AML-193 (cell line): ENCODE measurements at places on chromosomes 7 and 10.

GRCh38 chr7:50791938-50792341 is 9.2 kb upstream of the GRB10 start:
- no peak for DNase-seq

- DNase-seq, result no peak
Measured at GRCh38 chr10:13500201-13500600, 28.6 kb downstream of the BEND7 start.

DNA sequence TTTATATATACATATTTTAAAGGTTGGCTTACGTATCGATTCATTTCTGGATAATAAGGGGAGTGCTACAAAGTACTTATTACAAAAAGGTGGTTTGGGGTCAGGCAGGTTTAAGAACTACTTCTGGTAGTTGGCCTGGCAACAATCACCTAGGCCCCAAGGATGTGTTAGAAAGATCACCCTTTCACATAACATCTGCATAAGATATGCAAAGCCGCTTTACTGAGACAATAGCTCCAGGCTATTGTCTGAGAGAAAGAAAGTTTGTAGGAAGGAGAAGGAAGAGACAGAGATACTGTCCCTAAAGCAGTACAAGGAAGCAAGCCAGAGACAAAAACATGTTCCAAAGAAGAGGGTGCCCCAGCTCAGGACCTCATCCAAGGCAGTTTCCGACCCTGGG is 6.2 kb downstream of the PAXIP1 start:
- DNase-seq, result no peak

DNA sequence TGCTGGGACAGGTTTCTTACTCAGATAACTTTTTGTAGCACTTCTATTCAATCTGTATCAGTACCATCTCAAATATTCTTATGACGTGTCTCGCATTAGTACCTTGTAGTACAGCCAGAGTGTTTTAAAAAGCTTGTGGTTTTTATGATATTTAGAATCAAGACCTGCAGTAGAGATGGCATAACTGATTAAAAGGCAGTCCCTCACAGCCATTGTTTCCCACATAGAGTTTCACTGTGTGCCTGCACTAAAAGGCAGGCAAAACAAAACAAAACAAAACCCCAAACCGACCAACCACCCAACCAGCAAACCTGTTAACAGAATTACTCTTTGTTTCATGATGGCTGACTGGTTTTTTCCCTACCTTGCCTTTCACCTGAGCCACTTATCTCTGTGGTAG is 221.3 kb upstream of the DGKB start:
- no peak for DNase-seq

GRCh38 chr10:58311026-58311425 is 23.8 kb upstream of the UBE2D1 start:
- no peak for DNase-seq

DNA sequence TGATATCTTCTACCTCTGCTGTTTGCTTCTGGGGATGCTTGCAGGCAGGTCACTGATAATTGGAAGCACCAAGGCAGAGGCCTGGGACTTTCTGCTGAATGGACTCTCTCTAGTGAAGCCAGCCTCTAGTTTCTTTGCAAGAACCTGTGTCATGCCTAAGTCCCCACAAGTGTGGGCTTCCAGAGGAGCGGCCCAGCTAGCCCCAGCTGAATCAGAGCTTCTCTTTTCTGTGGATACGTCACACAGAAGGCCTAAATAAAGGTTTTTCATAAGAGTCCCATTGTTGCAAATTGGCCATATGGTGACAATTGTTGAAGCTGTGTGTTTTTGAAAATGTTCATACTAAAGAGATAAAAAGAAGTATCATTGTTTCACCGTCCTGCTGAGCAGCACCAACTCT is 6.8 kb upstream of the OPALIN start:
- no peak for DNase-seq

GRCh38 chr10:77099136-77099535 is 538.5 kb downstream of the KCNMA1 start:
- no peak for DNase-seq

DNA sequence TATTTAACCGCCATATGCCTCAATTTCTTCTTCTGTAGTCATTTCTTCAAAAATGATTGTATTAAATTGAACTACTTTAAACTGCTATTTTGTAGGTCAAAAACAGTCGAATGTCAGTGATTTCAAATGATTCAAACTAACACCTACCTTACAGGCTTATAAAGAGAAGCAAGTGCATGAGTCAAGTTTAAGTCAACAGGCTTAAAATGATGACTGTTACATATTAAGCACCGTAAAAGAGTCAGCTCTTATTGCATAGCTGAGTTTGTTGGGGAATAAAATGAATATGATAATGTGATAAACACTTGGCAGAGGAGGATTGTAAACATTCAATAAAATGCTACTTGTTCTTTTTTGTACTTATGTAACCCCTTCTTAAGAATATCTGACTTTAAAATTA is 90.1 kb upstream of the ANKRD1 start:
- no peak for DNase-seq

- DNase-seq, result no peak
Measured at GRCh38 chr7:110762546-110763225, 328.2 kb upstream of the LRRN3 start.

DNA sequence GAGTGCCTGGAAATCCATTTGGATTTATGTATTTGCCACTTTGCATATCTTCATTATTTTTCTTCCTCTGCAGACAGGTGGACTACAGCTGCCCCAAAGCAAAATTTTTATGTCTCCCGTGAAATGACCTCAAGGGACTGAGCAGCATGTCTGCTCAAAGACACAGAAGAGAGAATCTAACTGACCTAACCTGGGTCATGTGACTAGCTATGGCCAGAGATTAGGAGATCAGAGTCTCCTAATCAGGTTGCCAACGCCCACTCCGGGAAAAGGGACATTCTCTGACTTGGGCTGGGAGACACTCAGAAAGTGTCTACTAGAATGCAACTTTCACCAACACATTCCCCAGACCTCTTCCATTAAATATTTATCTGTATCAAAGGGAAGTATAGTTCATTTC is 2.5 kb upstream of the BAMBI start:
- DNase-seq, result no peak

GRCh38 chr7:43105521-43106120 is 6.8 kb upstream of the HECW1 start:
- no peak for DNase-seq

DNA sequence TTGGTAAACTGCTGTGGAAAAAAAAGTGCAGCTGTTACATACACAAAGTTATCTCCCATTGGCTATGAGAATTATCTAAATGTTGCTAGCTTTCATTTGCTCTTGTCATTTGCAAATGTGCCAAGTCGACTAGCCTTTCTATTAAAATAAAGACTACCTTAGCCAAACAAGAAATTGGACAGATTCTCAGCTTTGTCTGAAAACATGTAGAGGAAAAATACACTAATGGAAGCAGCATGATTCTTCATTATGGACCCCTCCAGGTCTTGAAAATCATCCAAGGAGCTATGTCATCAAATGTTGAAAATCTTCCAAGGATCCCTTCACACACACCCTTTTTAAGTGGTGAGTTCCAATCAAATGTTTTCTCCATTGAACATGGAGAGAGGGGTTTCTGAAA is 237.7 kb downstream of the ETV1 start:
- DNase-seq, result no peak
